ENCODE measurements at places on chromosomes 12 and 14.

GRCh38 chr14:90034835-90035525, 26.8 kb upstream of the KCNK13 start:
- DNase-seq: no peak

DNA sequence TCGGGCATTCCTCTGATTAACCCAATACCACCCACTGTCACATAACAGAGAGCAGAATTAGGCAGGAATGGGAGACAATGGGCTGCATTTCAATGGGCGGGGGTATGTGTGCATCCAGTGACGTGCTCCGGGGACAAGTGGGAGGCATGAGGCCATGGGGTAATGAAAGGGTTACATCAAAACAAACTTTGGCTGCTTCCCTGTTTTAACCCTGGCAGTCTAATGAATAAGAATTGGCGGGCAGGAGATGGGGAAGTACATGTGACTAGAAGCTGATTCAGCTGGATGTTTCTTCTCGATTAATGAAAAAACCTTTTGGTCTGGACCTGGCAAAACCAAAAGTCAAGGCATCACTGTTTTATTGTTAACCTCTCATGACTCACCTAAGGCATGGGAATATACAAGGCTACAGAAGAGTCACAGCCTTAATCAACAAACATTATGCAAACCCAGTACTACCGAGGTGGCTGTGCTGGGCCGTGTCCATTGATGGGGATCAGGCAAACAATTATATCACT, 44.2 kb downstream of the SOCS2 start:
- DNase-seq: peak; percentile 96

- no peak for DNase-seq
Observed at GRCh38 chr12:52423035-52423434, 11.1 kb downstream of the KRT75 start.

DNA sequence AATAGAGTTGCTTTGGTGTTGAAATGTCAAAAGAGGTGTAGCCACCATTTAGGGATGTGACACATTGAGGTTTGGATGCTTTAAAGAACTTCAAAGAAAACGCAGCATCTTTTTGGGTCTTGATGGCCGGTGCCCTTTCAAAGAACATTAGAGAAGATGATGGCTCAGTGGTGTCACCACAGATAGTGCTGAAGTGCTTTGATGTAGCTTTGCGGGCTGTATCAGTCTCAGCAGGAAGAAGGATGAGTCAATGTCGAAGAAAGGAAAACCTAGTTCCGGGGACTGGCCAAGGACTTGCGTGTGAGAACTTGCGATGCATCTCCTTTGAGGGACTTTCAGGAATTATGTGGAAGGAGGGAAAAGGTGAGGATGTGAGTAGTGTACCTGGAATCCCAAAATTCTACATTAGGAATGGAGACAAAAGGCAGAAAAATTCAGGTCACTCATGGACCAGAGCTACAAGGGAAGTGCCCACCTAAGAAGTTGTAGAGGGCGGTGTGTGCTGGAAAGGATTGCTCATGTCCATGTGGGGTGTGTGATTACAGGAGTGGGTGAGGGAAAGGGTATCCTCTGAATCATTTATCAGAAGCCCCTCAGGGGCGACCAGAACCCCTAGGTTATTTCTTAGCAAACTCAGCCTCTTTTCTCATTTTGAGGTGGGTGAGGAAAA, 39.7 kb upstream of the GZMB start:
- no peak for DNase-seq

DNA sequence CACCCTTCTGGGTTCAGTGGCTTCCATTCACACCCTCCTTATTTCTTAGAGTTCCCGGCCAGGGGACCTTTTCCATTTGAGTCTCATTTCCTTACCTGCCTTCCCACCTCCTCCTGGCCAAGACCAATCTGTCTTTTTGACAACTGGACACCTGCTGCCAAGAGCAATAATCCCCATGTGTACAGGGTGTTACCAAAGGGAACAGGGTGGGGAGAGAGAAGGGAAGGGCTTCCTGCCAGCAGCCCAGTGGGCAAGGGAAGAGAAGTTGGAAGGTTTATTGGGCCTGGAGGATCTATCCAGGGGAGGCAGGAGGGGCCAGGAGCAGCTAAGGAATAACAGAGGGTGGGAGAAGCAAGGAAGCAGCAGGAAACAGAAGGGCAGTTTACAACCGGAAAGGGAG, 346.2 kb downstream of the C12orf75 start:
- no peak for DNase-seq

- DNase-seq: no peak
Observed at GRCh38 chr12:116196752-116197718, 80.5 kb downstream of the MED13L start.

DNA sequence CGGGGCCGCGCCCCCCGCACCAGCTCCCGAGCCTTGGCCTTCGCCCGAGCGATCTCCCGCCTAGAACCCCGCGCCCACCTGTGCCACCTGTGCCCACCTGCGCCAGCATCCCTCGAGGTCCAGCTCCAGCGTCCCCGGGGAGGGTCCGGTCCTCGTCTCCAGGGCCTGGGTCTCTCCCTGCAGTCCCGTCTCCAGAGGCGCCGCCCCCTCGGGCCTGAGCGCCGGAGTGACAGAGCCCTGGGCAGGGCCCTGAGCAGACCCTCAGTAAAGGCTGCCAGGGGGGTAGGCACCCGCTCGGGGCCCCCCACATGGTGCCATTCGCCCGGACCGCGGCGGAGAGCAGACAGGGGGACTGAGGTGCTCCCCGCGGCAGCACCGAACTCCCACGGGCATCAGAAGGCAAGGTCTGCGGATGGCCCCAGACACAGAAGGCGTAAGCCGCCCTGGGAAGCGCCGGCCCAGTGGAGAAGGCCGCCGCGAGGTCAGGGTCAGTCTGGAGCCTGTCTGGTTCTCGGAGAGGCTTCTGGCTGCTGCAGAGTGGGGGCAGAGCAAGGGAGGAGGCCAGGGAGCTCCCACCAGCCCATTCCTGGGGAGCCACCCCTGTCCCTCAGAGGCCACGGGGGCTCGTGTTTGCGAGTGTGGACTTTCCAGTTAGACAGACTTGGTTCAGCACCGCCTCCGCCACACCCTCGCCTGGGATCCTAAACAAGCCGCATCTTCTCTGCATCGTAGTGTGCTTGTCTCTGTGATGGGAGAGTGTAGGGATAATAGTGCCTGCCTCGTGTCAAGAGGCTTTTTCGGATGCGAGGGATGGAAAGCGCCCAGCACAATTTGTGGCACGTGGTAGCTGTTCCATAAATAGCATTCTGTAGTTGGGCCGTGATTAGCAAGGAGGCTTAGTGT, 1.1 kb upstream of the PPP1R13B start:
- no peak for DNase-seq

- DNase-seq: no peak
Observed at GRCh38 chr12:24127919-24128721, 178.7 kb upstream of the SOX5 start.

DNA sequence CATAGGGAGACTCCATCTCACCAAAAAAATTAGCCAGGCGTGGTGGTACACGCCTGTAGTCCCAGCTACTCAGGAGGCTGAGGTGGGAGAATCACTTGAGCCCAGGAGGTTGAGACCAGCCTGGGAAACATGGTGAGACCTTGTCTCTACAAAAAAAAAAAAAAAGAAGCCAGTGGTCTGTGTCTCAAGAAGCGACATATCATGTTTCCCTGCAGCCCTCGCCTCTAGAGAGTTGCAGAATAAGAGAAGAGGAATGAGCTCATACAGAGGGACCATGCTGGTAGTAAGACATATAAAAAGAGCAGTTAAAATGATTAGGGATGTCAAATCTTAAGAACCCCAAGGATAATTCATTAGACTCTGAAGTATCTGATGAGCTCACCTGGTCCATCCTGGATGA, 39.4 kb upstream of the BICDL1 start:
- no peak for DNase-seq

DNA sequence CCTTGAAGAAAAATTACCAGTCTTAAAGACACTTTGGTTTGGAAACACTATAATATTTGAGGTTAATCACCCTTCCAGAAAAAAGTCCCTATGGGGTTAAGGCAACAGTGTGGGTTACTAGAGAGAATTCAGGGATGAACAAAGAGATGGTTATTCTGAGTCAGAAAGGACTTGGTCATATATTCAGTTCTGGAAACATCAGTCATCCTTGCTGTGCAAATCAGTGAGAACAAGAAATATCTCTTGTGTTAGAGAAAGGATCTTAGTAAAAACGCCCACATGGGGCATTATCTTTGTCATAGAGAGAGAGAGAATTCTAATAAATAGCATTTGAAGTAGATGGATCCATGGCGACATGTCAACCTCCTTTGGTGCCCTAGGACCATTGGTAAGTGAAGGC, 59.4 kb upstream of the E2F7 start:
- DNase-seq: peak; percentile 83

- DNase-seq: no peak
Observed at GRCh38 chr12:68203460-68203875, 22.1 kb downstream of the IL26 start.

DNA sequence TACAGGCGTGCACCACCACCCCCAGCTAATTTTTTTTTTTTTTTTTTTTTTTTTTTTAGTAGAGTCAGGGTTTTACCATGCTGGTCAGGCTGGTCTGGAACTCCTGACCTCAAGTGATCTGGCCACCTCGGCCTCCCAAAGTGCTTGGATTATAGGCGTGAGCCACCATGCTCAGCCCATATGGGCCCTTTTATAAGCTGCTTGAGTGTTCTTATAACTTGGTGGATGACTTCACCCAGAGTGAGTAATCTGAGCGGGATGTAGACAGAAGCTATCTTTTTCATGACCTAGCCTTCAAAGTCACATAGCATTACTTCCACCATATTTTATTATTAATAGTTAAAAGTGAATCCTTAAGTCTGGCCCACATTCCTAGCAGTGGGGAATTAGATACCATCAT, 16.4 kb downstream of the BBOF1 start:
- DNase-seq: peak; percentile 53

GRCh38 chr12:96098631-96099030, 63.2 kb upstream of the LTA4H start:
- no peak for DNase-seq

GRCh38 chr12:69047990-69048389, 115.0 kb upstream of the CPM start:
- DNase-seq: no peak

DNA sequence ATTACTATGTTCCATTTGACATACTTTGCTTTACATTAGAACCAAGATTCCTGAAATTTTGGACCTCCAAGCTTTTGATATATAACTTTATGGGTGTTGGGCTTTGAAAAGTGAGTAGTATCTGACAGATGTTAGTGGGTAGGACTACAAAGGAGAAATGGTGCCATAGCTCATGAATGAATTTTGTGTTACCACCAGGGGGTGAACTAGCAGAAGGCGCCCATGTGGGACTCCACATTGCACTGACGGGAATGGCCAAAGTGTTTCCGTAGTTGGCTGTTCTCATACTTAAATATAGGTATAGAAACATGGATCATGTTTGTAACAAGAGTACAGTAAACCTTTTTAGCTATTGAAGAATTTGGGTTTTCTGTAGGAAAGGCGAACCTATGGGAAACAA, 337.5 kb downstream of the FLRT2 start:
- no peak for DNase-seq

GRCh38 chr12:10562306-10562933, 51.0 kb downstream of the MAGOHB start:
- DNase-seq: peak; percentile 43

GRCh38 chr12:32034045-32034444, 72.6 kb upstream of the BICD1 start:
- no peak for DNase-seq

GRCh38 chr14:68774771-68775613, 17.9 kb downstream of the ZFP36L1 start:
- DNase-seq: peak; percentile 68

DNA sequence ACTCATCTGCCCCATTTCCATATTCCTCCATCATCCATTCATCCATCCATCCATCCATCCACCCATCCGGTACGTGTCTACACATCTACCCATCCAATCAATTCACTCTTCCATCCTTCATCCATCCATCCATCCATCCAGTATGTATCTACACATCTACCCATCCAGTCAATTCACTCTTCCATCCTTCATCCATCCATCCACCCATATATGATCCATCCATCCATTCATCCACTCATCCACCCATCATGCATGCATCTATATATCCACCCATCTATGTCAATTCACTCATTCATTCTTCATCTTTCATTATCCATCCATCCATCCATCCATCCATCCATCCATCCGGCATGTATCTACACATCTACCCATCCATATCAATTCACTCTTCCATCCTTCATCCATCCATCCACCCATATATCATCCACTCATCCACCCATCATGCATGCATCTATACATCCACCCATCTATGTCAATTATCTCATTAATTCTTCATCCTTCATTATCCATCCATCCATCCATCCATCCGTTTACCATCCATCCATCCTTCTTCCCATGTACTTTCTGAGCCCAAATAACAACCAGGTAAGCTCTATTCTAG, 108.6 kb upstream of the NOS1 start:
- no peak for DNase-seq

GRCh38 chr14:90820958-90821357, 4.7 kb upstream of the TTC7B start:
- peak; percentile 77 for DNase-seq

All from kidney tubule cell (primary cell).